ENCODE measurements at places on chromosomes 4 and X.

DNA sequence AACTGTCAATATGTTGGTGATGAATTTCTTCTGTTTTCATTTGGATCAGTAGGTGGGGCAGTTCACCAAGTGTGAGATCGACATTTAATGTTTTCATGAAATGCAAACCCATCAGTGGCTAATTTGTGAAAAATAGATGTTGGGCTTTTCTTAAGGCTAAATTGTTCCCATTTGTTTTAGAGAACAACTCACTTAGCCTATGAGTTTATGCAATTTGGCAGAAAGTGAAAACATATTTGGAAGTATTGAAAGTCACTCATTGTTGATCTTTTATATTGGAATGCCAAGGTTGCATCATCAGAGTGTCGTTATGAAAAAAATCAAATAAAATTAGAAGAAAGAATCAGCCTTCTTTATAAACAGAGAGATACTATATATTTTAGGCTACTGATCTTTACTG lies 132.4 kb downstream of the RPA4 start:
- no peak for DNase-seq

GRCh38 chr4:98517218-98518021 lies 141.0 kb downstream of the TSPAN5 start:
- DNase-seq, result no peak

- no peak for DNase-seq
Observed at GRCh38 chrX:134774190-134775048, 116.1 kb upstream of the PLAC1 start.

- peak; percentile 36 for DNase-seq
Observed at GRCh38 chr4:120718979-120719566, 203.5 kb downstream of the PRDM5 start.

DNA sequence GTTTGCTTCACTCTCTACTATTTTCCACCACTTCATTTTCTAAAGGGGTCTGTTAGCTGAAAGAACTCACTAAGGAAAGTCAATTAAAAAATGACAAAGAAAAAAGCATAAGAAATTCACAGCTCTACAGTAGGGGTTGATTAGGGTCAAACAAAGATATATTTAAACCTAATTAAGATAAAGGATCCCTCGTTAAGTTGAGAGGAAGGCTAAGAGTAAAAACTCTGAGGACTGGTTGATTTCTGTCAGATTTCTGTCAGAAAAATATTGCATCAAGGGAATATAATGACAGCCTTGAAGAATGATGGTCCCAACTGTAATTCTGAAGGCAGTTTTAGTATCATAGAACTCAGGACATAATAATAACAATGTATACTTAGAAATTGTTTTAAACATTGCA lies 218.0 kb downstream of the QDPR start:
- no peak for DNase-seq

DNA sequence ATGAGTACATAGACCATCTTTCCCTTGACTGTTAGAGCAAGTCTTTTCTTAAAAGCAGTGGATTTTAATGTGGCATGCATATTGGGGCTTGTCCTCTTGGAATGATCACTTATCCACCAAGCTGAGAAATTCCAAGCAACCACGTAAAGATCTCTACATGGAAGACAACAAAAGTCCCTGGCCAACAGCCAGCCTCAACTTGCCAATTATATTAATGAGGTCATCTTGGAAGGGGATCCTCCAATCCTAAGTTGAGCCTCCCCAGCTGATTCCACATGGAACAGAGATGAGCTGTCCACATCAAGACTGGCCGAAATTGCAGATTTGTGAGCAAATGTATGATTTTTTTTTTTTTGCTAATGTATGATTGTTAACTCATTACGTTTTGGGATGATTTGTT lies 20.6 kb upstream of the FTHL17 start:
- DNase-seq, result no peak

DNA sequence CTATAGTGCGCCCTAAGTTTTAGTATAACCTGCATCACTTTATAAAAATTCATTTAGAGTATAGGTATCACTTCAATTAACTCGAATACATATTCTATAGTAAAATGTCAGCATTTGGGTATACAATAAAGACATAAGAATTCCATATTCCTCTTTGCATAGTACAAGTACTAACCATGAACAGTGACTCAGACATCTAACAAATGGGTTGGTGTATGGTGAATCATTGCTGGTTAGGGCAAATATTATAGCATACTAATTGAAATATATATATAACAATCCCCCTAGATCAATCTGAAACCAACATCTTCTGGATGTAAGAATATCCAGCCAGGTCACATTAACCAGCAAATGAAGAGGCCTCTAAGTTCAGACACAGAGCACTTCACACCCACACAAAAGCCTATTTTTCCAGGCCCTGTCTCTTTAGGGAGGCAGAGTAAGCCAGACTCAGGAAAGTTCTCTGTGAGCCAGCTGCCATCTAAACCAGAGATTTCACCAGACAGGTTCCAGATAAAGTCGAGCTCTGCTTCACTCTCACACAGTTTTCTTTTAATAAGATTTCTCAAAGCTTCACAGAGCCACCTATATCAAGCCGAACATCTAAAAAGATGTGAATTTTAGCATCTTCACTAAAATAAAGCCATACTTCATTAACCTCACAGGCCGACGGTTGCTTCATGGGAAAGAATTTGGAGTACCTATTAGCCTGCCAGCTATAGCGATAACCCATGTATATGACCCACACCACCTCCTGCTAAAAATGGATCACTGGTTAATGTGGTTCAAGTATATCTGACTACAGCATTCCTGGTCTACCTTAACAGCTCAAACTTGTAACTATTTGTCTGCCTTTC lies 200.0 kb upstream of the FTHL17 start:
- DNase-seq, result no peak

- DNase-seq, result no peak
Observed at GRCh38 chr4:111400741-111401140, 744.5 kb upstream of the FAM241A start.

GRCh38 chr4:2792711-2793585 lies at the start of gene SH3BP2:
Gene SH3BP2 (plus strand): TSS chr4:2793085. CDS start chr4:2820618, 27,533 bp downstream.
- DNase-seq, result peak; percentile 88

- no peak for DNase-seq
Observed at GRCh38 chr4:119750771-119751170, 122.2 kb upstream of the PDE5A start.

DNA sequence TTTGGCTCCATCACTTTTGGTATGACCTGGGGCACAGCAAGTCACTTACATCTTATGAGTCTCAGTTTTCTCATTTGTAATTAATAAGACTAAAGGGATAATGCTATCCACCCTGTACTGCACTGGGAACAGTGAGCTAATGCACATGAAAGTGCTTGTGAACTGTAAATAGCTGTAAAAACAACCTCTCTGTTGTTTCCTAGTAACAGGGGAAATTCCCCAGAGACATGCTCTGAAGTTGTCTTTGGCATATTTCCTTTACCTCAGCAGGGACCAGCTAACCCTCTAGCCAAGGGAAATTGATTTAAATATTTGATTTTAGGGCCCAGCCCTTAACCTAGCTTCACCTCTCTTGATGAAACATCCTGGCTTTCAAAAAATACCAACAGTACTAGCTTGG lies 6.1 kb upstream of the CYSLTR1 start:
- no peak for DNase-seq

DNA sequence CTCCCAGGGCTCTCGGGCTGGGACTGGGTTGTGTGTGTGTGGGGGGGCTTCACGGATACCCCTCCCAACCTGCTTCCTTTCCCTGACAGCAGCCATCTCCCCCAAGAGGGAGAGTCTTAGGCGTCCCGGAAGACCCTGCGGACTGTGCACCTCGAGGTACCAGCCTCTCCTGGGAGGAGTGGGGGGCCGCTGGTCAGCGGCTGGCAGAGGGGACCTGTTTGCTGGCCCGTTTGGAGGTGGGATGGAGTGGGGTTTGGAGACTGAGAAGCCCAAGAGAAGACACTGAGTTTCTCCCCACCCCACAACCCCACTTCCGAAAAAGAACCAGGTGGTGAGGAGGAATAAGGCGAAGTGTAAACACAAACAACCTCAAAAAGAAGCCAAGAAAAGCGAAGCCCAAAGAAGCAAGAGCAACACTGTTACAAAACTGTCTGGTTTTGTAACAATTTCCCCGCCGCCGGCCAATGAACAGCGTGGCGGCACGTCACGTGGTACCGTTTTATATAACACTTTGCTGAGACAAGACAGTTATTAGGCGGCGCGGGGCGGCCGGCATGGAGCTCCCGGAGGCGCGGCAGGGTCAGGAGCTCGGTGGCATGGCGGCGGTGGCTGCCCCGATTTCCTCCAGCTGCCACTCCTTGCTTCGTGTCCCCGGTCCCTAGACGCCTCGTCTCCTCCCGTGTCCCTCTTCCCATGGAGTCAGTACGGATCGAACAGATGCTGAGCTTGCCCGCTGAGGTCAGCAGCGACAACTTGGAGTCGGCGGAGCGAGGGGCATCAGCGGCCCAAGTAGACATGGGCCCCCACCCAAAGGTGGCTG lies at the start of gene LONRF3:
LONRF3 (plus strand) TSS at position 531 of the 820 bp plus-strand sequence; CDS start at position 694, 163 bp downstream.
- DNase-seq, result no peak

DNA sequence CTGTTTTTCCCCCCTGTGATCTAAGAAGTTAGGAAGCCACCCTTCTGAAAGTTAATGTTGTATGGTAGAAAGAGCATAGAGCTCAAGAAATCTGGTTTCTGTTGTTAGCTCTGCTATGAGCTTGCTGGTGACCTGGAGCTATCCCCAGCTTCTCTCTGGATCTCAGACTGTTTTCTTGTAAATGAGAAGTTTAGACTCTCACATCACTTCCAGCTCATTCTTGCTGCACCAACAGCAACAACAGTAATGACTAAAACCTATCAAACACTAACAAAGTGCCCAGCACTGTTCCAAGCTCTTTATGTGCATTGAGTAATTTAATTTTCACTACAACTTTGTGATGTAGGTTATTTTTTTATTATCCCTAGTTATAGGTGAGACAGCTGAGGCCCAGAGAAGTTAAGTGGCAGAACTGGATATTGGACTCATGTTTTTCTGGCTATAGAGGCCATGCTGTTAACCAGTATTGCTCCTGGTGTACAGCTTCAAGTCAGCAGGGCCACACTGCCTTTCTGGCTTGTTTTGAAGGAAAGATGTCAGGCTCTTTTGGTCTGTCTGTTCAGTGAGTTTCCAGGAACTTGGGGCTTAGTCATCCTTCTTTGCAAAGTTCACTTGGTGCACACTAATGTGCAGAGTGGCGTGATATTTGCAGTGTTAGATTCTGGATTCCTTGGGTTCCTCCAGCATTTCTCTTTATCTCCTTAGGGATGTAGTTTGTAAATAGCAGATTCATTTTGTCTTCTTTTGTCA lies 27.8 kb upstream of the TMEM164 start:
- DNase-seq, result no peak

- DNase-seq, result no peak
Observed at GRCh38 chr4:88866862-88867550, 169.4 kb upstream of the NAP1L5 start.

GRCh38 chr4:76689145-76689817 lies 208.7 kb downstream of the SOWAHB start:
- DNase-seq, result peak; percentile 56

- no peak for DNase-seq
Observed at GRCh38 chr4:79381161-79381560, 26.9 kb downstream of the GK2 start.

DNA sequence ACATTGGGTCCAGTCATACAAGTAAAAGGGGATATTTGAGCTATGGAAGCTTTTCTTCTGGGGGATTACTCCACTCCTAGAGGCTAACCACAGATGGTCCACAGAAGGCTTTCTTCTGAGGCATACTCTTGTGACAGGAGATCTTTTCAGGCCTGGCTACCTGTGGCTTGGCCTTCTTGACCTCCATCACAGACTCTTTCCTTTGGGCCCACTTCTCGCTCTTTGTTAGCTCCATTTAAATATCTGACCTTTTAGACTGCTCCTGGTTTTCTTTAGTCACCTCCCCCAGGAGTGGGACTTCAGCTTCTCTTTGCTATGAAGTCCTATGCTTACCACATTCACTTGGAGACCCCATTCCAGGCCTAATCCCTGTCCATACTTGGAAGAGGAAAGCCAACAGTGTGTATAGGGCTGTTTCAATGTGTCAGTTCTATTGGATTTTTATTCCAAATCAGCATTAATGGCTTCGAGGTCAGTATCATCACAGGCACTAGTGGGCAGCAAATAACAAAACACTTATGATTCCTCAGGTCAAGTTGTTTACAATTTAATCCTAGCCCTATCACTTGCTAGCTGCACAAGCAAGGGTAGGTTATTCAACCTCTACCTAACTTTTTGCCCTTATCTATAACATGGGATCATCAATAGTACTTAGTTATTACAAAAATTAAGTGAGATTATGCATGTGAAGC lies 26.3 kb downstream of the GPC3 start:
- DNase-seq, result no peak

- DNase-seq, result no peak
Observed at GRCh38 chrX:101659601-101660063, at the start of gene ARMCX2. Gene ARMCX2 (minus strand): TSS chrX:101659850. CDS start chrX:101657588, 2,262 bp downstream.

All from HEK293T (cell line).